Memory B cell (primary cell): ENCODE measurements at places on chromosomes 1 and 21.
A peak's percentile ranks its signal among the peaks of the same experiment; 100 is the strongest.

DNA sequence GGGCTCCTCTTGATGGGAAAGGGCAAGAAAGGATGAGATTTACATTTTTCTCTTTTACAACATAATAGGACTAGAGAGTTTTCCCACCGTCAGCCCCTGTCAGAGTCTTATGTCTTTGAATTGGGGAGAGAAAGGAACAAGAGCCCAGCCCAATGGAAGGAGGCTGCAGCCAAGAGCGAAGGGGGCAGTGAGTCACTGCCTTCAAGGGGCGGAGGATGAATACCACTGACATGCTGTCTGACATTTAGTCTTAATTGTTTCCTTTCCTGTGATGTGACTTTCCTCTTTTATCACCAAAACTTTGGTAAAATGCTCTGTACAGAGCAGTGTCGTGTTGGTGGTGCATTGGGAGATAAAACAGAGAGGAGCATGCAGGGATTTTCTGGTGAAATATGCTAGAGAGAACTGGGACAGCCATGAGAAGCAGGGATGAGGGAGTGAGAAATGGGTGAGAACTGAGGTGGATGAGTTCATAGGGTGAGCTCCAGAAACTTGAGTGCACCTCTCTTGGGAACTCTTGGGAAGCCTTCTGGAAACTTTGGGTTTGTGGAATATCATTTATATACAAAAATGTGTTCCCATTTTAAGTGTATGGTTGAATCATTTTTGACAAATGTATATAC, 179.9 kb upstream of the FGGY start:
- no peak for DNase-seq

DNA sequence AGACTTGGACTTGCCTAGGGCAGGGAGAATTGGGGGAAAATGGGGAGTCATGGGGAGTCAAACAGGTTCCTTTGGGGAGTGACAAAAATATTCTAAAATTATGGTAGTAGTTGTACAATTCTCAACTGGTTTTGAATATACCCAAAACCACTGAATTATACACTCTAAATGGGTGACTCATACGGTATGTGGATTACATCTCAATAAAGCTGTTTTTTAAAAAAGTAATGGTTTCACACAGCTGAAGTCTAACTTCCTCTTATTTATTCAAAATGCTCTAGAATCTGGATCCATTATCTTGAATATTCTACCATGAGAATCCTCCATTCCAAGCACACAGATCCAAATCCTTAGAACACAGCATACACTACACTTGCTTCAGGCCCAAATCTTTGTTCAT, 11.1 kb downstream of the EIF4G3 start:
- no peak for DNase-seq

GRCh38 chr1:37410105-37410504, 64.3 kb upstream of the ZC3H12A start:
- no peak for DNase-seq

GRCh38 chr1:75990686-75991085, 58.5 kb upstream of the ASB17 start:
- no peak for DNase-seq

- no peak for DNase-seq
Observed at GRCh38 chr1:16127676-16128337, 28.1 kb downstream of the EPHA2 start.

DNA sequence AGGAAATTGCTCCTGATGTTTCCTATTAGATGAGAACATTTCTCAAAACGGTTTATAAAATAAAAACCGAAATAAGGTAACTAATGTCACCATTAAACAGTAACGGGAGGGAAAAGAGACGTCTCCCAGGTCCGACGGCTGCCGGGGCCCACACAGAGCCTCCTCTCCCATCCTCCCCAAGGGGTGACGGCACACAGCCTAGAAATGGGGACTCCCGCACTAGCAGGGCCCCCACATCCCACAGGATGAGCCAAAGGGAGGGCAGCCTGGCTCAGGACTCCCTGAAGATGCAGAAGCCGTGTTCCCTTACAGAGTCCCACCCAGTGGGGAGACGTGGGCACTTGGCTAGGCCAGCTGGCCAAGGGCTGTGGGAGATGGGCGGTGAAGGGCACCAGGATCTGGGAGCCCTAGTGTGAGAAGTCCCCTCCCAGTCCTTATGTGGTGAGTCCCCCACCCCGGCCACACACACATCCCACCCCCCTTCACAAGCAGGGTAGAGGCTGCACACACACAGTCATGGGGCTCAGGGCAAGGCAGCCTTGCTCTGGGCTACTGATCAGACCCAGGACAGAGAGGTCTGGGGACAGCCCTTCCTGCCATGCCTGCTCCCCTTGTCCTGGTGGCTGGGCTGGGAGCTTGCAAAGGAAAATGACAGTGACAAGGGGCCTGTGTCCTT, 3.3 kb downstream of the KRTAP10-3 start:
- no peak for DNase-seq

- no peak for DNase-seq
Observed at GRCh38 chr1:23741609-23742008, 1.7 kb upstream of the ELOA start.

GRCh38 chr1:47758341-47759250, 238.6 kb downstream of the TRABD2B start:
- DNase-seq: no peak

DNA sequence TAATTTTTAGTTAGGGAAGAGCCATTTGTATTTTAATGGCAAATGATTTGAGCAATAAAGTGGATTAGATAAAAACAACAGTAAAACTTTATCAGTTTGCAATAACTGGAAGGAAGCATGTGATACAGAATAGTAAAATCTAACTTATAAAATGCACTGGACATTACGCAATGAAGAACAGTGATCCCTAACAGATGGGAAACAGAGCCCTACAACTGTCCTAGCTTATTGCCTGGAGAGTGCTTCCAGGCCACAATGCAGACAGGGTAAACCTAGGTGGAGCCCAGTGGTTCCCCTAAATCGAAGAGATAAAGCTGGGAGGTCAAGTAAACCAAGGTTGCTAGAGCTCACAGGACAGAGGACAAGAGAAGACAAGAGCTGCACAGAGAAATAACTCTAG, 7.0 kb downstream of the OMA1 start:
- DNase-seq: no peak

- no peak for DNase-seq
Observed at GRCh38 chr1:58443986-58444868, 102.3 kb downstream of the OMA1 start.

GRCh38 chr1:43522776-43523480, 7.8 kb upstream of the PTPRF start:
- DNase-seq: no peak

DNA sequence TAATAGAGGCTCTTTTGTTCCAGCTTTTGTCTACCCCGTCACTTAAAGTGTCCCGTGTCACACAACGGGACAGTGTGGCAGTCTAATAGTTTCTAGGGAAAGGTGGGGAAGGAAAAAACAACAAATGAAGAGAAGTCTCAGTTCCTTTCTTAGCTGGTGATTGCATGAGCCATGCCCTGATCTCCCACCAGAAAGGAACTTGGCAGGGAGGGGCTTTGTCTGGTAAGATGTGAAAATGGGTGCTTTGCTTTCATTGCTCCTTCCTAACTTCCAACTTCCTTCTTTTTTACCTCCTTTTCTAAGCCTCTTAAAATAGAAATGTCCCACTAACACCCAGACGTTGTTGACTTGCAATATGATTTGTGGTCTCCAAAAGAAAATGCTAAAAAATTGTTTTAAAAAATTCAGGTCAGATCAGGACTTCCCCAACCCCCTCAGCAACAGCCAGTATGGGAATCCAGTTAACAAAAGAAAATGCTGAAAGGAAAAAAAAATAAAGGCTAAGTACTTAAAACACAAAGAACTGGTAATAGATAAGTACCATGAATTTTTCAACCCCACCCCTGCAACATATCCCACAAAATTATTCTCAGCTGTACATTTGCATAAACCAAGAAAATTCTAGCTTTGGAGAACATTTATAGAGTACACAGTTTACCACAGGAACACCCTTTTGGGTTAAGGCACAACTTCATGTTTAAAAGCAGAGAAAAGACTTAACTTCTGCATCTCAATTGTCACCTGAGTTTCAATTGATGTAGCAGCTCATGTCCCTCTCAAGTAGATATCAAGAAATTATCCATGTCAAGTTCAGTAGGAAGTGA, 106.2 kb downstream of the NIBAN1 start:
- DNase-seq: no peak

- DNase-seq: no peak
Observed at GRCh38 chr1:67299296-67299695, 8.4 kb upstream of the IL12RB2 start.

DNA sequence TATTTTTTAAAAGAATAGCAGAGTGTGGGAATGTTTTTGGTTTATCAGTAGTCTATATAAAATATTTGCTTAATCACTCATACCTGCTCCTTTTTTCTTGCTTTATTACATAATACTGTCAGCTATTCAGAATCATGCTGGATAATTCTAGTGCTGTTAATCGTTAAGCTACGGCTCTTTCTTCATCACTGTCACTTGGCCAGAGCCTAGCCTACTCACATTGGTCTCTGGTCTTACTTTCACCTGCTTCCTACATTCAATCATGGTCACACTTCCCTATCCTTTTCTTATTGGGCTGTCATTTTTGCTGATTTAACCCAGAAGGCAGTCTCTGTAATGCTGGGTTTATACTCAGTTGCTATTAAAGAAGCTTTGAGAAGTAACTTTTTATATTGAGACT, 2.5 kb downstream of the KLHL20 start:
- no peak for DNase-seq

- no peak for DNase-seq
Observed at GRCh38 chr1:221574529-221574928, 167.4 kb downstream of the DUSP10 start.

GRCh38 chr21:16870103-16870502, 642.7 kb upstream of the CXADR start:
- DNase-seq: no peak

DNA sequence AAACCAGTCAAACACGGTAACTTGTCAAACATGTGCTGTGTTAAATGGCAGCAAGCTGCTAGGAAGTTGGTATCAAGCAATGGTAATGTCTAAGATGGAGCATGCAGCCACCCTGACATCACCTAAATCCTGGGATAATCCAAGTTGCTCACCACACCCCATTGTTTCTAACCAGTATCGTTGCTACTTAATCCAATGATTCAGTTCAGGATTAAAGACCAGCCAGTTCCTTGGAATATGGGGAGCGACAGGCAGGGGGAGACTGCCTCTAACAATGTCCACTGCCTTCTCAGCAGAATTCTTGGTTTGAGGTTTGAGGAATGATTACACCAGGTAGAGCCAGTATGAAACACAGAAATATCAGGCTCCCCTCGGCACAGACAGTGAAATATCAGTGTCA, 122.1 kb upstream of the IFFO2 start:
- DNase-seq: no peak

DNA sequence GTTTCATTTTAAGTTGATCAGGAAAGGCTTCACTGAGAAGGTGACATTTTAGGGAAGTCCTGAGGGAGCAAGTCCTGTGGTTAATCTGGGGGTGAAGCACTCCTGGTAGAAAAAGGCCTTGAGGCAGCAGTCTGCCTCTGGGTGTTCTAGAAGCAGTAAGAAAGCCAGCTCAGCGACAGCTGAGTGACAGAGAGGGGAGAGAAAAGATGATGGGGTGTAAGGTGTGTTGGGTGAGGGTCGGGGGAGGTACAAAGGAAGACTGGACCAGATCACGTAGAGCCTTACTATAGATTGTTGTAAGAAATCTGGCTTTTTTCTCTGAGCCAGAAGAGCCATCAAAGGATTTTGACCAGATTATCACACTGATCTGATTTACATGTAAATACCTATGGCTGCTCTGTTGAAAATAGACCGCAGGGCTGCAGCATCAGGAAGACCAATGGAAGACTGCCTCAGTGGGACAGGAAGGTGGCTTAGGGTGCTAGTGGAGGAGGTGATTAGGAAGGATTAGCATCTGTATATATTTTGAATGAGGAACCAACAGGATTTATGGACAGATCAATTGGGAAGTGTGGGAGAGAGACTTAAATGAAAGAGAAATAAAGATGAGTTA, 131.2 kb downstream of the CDC7 start:
- no peak for DNase-seq

GRCh38 chr1:53685272-53686051, 53.5 kb downstream of the GLIS1 start:
- DNase-seq: no peak

DNA sequence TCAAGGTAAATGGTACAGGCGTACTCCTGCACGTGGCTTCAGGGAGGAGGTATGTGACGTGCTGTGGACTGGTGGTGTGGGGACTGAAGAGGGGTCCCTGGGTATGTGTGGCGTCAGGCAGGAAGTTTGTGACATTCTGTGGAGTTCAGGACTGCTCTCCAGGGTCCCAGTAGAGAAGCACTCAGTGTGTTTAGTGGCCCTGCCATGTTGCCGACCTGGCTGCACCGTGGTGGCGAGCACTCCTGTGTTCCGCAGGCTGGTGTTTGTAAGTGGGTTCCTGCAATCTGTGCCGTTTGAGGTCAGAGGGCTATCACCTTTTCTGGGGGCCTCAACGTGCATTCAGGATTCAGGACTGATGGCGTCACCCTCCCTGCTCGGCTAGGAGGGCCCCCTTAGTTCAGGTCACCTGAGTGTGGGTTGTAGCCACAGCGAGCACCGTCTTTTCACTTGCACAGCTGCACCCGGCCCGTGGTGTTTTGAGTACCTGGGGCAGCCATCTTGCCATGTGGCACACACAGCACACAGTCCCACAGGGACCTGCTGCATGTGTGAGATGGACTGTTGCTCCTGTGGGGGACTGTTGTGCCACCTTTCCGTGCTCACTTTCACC, 26.5 kb downstream of the SNAP47 start:
- DNase-seq: no peak

- DNase-seq: no peak
Observed at GRCh38 chr1:230074762-230075161, 7.7 kb downstream of the GALNT2 start.

- no peak for DNase-seq
Observed at GRCh38 chr1:229897501-229897900, 169.5 kb upstream of the GALNT2 start.

- no peak for DNase-seq
Observed at GRCh38 chr1:213719462-213719861, 268.3 kb upstream of the PROX1 start.

GRCh38 chr1:22918644-22919043, 54.0 kb downstream of the LACTBL1 start:
- no peak for DNase-seq

DNA sequence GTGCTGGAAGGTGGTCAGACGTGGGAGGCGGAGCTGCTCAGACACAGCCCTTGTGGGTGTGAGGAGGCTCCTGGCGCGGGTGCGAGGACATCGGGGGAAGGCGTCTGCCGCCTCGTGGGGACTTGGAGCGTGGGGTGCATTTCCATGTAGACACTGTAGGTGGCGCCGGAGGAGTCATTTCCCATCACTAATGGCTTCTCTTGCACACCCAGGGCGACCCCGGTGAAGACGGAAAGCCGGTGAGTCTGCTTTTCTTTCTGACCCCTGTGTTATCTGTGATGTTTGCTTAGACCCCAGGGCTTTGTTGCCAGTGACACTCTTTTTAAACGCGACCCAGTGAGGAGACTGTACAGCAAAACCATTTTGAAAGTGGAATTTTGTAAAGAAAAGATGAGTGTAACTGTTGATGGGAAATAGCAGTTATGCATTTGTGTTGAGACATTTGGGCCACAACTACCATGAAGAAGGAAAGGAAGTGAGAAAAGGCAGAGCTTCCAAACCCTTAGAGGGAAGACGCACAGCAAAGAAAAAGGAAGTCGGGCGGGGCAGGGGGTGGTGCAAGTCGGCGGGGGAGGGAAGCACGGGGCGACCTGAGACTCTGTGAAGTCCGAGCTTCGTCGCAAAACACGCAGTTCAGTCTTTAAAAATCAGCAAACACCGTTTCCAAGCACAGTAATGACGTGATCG, 64.0 kb downstream of the SLC19A1 start:
- peak; percentile 76 for DNase-seq

- DNase-seq: peak; percentile 66
Observed at GRCh38 chr1:173477286-173478093, at the start of gene PRDX6. Gene PRDX6, plus strand, starts transcription at chr1:173477335. Its CDS starts 63 bp downstream, at chr1:173477398.
